ENCODE measurements at places on chromosomes 2 and 18.

- peak; percentile 83 for DNase-seq
Observed at GRCh38 chr2:30208453-30208852, 22.9 kb upstream of the LBH start.

DNA sequence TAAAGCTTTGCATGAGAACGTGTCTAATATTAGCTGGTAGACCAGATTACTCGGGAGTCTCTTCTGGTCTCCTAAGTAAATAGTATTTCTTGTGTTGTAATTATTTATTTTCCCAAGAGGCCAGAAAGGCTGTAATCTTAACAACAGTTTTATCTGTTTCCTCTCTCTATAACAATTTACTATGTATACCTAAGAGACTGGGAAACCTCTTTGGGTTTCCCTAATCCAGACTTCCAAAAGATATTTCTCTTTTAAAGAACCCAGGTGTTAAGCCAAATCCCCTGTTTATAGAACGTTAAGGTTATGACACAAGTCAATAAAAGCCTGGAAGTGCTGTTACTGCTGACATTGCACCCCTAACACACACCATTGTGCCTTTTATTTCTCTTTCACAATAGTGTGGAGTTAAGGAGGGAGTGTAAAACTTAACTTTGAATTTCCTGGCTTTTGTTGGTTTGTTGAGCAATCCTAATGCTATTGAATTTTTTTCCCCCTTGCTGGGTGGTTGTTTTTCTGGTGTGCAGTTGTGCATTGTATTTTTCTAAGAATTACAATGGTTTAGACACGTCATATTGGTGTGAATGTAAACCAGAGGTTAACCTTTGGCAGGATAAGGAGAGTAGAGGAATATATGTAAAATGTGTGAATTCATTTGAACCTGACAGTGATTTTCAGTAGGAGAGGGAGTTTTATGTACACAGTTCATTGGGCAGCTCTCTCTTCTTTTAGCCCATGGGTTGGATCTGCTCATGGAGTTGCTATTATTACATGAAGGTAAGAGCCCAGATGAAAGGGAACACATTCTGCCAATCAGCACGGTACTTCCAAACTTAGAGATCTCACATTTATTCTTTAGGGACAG is 192.8 kb downstream of the MTX2 start:
- DNase-seq, result peak; percentile 41

DNA sequence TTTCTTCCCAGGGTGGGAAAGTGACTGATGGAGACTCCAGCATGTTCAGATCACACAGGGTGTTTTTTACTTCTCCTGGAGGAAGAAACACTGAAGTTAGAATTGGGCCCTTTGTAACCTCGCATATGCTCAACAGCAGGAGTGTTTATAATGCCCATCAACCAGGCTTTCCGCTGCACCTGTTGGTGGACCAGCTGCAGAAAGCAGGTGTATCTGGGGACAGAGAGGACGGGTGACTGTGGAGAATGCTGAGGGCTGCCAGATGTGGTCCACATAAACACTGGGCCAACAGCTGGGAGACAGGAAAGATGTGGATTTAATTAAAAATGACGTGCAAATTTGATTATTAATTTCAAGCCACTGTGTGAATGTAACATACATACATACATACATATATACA is 335.5 kb upstream of the SPRED2 start:
- no peak for DNase-seq

GRCh38 chr2:72032481-72033041 is 115.1 kb downstream of the CYP26B1 start:
- DNase-seq, result no peak

GRCh38 chr2:112604952-112605351 is 20.5 kb downstream of the CHCHD5 start:
- DNase-seq, result no peak

DNA sequence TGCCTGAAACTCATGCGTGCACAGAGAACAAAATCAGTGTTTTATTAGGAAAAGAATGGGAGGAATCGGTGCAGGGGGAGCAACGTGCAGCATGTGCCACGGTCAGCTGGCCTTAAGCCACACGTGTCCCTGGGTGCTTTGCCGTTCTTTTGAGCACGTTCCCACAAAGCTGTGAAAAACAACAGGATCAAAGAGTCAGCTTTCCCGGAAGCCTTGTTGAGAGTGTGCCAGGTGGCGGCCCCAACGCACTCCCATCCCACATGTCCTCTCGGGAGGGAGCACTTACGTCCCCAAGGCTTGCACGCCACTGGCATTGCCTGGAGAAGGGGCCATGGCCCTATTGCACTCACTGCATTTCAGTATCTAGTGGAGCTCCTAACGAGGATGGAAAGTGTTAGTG is 511.2 kb downstream of the EIPR1 start:
- DNase-seq, result no peak

- no peak for DNase-seq
Observed at GRCh38 chr2:101830146-101830545, 132.6 kb downstream of the MAP4K4 start.

DNA sequence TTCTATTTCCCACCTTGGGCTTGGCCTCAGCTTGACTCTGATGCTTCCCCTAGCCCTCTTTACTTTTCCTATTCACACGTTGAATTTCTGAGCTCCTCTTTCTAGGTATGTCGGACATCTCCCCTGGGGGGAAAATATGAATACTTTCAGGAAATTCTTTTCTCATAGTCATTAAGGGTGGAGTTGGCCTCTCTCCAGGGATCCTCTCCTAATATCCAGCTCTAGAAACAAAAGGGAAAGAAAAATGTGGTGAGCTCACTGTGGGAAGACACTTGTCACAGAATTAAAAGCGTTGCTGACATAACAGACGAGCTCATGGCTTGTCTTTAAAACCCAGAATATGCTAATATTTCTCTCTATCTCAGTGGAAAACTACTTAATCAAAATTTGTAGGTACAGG is 132.7 kb upstream of the MEX3C start:
- DNase-seq, result no peak

- no peak for DNase-seq
Observed at GRCh38 chr2:170377500-170378207, 199.7 kb downstream of the MYO3B start.

DNA sequence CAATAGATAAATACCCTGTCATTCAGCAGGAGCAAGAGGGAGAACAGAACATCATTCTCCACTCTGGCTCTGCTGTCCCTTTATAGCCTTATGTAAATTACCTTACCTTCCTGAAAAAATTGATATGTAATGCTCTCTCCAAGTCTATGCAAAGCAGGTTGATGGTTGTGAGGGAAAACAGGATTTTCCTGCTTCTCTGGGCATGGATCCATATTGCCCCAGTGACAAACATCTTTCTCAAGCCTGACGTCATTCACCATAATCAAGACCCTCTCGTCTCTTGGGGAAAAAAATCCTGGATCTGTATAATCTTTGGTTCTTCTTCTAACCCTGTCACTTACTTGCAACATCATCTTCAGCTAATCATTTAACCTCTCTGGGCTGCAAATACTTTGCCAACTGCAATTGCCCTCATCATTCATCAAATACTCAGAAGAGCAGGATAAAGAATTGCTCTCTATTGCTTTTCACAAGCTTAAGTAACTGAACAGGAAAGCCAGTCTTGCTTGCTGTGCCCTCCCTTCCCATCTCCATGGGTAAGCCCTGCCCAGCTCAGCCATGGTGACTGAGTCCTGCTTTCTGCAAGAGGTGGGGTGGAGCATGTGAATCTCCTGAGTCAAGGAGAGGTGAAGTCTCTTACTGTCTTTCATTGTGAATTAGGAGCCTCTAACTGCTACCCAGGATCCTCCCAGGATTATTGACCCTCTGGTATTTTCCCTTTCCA is 123.7 kb upstream of the KLF7 start:
- no peak for DNase-seq

DNA sequence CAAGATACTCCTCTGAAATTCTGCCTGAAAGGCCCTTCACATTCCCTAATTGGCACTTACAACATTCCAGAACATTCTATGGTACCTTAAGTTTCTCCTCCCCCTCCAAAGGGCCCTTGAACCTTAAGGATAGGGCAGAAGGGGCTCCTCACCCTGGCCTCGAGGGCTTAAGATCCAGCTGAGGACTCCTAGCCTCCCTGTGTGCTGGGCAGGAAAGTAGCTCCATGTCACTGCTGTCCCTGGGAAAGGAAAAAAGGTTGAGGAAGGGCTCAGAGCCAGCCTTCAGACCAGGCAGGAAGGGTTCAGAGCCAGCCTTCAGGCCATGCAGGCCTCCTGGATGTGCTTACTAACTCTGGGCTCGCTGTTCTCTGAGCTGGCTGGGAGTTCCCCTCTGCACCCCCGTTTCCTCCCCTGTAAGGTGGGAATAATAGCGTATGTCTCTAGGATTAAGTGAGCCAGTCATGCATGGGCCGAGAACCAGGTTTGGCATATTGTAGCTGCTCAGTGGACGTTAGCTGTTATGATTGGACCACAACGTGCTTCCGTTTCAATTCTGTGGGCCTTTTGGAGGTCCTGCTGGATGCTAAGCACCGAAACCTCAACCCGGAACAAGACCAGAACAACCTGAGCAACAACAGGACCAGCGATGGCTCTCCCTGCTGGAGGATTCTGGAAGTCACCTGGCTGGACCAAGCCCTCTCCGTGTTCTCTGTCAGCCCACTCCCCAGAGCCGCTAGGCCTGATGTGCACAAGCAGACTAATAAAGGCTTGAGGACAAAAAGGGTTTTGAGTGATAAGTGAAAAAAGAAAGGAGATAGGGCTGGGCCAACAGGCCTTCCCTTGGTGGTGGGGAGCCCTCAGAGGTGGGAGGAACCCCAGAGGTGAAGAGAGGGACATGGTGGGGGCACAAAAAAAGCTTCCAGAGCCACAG is 1.0 kb upstream of the B3GNT7 start:
- DNase-seq, result no peak

DNA sequence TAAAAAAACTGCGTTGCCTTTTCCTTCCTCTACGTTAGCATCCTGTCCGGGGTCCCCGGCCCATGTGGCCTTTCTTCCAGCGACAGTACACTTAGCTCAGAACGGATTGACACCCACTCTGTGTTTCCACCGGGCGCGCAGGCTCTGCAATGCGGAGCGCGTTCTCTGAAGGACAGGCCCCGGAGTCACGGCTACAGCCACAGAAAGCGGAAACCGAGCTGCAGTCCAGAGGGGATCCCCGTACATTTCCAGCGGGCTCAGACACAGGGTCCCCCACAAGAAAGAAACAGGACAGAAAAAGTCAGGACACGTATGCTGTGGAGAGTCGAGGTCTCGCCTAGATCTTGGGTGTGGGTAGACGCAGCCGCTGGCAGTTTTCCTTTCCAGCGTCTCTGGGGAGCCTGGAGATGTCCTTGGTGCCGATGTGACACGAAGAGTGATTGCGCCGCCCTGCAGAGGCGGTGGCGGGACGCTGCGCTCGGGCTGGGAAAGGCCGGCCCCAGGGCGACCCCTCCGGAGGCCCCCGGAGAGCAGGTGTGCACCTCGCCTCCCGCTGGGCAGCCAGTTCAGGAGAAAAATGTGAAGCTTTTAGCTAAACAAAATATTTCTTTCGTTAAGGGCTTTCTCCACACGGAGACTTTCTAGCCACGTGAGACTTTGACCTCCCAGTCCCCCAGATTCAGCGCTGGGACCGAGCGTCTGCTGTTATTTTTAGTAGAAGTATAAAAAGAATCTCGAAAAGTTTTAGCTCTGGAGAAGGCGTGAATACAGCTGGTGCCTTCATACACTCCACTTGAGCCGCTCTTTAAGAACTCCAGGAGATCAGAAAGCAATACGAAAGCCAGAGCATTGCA is 1.3 kb upstream of the ACKR3 start:
- peak; percentile 23 for DNase-seq

- no peak for DNase-seq
Observed at GRCh38 chr2:89848763-89849368, 1157.4 kb downstream of the RPIA start.

DNA sequence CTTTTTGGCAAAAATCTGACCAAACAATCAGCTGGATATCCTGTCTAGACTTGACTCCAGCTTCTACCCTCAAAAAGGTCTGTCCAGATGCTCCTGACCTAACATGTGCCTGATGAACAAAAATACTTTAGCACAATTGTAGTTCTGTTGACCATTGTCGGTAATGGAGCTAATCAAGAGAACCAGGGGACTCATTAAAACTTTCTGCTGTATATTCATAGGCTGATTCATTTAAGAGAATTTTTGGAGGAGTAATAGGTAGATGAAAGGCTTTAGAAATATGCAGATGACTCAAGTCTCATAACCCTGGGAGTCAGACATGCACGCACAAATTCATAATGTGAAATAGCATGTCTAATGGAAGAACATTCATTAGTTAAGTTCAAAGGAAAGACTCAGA is 514.2 kb downstream of the TXNL1 start:
- peak; percentile 92 for DNase-seq

GRCh38 chr2:174334781-174335251 is at the start of gene SP9:
Gene SP9 (plus strand): TSS chr2:174334954. CDS start chr2:174335093, 139 bp downstream.
- peak; percentile 78 for DNase-seq

DNA sequence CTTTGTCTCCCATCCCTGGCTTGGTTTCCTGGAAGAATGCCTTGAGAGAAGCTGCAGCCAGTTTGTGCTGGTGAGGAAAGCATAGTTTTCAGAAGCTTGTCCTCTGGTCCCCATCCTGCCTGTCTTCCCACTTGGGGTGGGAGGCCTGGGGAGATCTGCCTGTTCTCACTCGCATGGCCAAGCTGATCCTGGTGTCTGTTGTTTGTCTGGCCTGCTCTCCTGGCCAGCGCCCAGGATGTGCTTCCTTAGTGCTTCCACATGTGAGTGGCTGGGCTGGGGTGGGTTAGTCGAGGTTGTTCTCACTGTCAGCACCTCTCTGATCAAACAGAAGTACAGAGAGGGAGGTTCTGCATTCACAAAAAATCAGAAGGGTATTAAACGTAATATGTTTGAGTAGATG is 49.5 kb downstream of the PTPRM start:
- peak; percentile 83 for DNase-seq

- no peak for DNase-seq
Observed at GRCh38 chr2:161994761-161995520, 79.1 kb downstream of the DPP4 start.

- DNase-seq, result no peak
Observed at GRCh38 chr2:85414761-85415553, 3.6 kb upstream of the SH2D6 start.

DNA sequence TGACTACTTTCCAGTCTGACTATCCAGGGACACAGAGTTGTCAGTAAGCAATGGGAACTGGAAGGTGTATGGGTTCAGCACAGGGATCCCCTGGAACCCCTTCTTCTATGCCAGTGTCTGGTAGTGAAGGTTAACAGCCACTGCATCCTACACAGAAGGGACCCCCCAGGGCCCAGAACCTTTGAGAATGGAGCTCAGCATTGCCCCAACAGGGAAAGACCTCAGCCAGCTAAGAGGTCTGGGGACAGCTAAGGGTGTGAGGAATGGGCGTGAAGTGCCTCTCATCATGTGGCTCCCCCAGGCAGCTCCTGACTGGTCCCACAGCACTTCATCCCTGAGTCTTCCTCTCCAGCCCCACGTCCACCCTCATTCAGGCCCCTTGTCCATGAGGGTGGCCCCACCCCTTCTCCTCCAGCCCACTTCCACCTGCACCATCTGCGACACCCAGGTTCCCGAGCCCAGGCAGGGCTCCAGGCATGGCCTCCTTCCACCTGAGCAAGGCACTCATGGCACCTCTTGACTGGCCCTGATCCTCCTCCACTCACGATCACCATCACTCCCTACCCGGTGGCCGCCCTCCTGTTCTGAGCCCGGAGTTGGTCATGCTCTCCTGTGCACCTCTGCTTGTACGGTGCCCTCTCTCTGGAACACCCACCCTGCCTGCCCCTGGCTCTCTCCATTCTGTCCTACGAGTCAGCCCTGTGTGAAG is 77.1 kb downstream of the SFXN5 start:
- DNase-seq, result no peak

All from AG10803 (cell line).